Subcutaneous preadipocyte (primary cell): ENCODE measurements at places on chromosomes 7 and 10. TPM values are rescaled to one million over a fixed set of nuclear protein-coding genes. Genes with fewer than 3 reads are reported as not detected.

Gene OPALIN
- not detected in 2 replicates for total RNA-seq

Gene DYNC1I1
- total RNA-seq: 0.73 and 1.6 TPM in 2 replicates

Gene PRSS2
- total RNA-seq: not detected in 2 replicates

Gene PITX3
- total RNA-seq: not detected in 2 replicates

Gene GRID2IP
- total RNA-seq: not detected in 2 replicates

Gene INHBA
- 1.5 and 2.5 TPM in 2 replicates for total RNA-seq

Gene NPM3
- 105 and 137 TPM in 2 replicates for total RNA-seq

Gene GCK
- 0.73 and 1.6 TPM in 2 replicates for total RNA-seq

Gene LRRC4
- total RNA-seq: under 0.01 TPM in 2 replicates

Gene SPDYE16
- under 0.01 TPM in 1 of 2 replicates, not detected in the other for total RNA-seq

Gene CPA2
- total RNA-seq: not detected in 2 replicates

Gene MPP7
- total RNA-seq: under 0.01 TPM in 2 replicates

Gene ADAM22
- 0.73 and 0.98 TPM in 2 replicates for total RNA-seq

Gene NUDT13
- 1.2 and 2.9 TPM in 2 replicates for total RNA-seq

Gene PLEKHS1
- not detected in 2 replicates for total RNA-seq

Gene PLPP4
- not detected in 2 replicates for total RNA-seq

Gene FLNC
- total RNA-seq: 99.9 and 102 TPM in 2 replicates

Gene ZP3
- 1.4 and 1.8 TPM in 2 replicates for total RNA-seq
